Activated CD8-positive, alpha-beta memory T cell treated with anti-CD3 and anti-CD28 coated beads for 24 hours (primary cell): ENCODE measurements at places on chromosomes 11 and 22.

DNA sequence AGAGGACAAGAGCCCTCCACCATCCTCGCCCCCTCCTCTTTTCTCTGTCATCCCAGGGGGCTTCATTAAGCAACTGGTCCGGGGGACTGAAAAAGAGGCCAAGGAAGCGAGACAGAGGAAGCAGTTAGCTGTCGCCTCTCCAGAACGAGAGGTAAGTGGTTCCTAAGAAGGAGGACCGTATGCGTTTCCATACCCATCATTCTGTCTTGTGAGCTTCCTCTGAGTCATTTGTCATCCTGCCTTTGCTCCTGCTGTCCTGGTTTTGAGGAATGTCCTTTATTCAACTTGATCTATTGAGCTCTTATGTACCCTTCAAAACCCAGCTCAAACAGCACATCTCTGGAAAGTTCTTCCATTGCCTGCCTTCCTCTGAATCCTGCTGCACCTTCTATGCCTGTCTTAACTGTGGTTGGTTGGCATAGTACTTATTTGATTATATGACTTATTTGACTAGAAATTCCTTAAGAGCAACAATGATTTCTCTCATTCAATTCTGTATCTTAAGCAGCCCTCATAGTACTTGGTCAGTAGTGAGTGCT is 21.3 kb downstream of the MYO18B start:
- no peak for DNase-seq

- DNase-seq: no peak
Observed at GRCh38 chr11:63611395-63611747, 2.9 kb downstream of the PLAAT3 start.

DNA sequence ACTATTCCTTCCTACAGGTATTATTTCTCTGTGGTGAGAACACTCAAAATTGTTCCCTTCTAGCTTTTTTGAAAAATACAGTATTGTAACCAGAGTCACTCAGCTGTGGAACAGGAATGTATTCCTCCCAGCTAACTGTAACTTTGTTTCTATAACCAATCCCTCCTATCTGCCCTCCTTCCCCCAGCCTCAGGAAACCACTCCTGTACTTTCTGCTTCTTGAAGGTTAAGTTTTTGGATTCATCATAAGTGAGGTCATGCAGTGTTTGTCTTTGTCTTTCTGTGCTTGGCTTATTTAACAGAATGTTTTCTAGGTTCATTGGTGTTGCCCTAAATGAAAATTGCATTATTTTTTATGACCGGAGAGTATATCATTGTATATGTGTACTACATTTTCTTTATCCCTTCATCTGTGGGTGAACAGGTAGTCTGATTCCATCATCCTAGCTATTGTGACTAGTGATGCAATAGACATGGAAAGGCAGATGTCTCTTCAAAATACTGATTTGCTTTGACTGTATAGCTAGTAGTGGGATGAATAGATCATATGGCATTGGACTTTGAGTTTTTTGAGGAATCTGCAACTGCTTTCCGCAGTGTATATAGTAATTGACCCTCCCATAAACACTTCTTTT is 112.9 kb upstream of the GRK3 start:
- DNase-seq: no peak

- no peak for DNase-seq
Observed at GRCh38 chr11:121743285-121743684, 290.5 kb upstream of the SORL1-AS1 start.

- peak; percentile 51 for DNase-seq
Observed at GRCh38 chr11:107018902-107019493, 722 bp upstream of the GUCY1A2 start.

GRCh38 chr22:48939441-48940265 is 888.0 kb downstream of the BRD1 start:
- no peak for DNase-seq

DNA sequence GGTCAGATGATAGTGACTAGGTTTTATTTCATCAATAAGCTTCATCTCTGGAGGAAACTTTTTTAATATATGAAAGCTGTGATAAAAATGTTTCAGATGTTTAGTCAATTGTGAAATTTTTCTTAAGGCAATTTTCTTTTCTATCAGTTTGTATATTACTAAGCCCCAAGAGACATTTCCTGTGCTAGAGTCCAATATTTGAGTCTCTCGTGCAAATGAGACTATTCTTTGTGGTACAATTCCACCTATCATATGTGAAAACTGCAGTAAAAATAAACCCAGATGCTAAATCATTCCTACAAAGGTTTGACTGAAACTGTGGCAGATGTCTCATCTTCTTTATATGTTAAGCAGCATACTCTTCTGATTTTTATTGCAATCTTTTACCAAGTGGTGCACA is 28.0 kb downstream of the CTR9 start:
- DNase-seq: no peak

DNA sequence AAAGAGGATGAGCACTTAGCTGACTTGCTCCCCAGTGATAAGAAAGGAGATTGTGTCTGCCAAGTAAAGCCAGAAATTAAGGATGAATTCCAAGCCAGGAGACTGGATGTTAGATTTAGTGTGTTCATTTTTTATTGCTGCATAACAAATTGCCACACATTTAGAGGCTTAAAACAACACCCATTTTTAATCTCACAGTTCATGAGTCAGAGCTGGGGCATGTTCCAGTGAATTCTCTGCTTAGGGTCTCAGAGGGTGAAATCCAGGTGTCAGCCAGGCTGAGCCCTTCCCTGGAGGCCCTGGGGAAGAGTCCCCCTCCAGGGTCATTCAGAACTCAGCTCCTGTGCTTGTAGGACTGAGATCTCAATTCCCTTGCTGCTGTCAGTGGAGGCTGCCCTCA is 352.8 kb downstream of the BUD13 start:
- DNase-seq: no peak

DNA sequence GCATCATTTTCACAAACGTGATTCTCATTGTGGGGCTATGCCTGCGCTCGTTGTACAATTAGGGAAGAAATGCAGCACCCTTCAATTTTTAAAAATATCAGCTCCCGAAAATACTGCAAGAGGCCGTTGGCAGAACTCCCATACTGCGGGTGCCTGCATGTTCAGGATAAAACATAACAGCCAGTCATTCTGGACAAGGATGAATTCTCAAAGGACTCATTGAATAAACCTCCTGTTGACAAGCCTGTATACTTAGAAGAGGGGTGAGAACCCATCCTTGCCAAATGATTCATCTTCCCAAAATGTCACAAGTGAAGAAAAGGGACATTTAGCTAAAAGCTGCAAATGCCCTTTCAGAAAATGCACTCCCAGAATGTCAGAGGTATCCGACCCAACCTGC is 141.9 kb downstream of the CSNK2A3 start:
- no peak for DNase-seq

GRCh38 chr22:35150183-35151107 is 84.5 kb downstream of the ISX start:
- DNase-seq: peak; percentile 85

DNA sequence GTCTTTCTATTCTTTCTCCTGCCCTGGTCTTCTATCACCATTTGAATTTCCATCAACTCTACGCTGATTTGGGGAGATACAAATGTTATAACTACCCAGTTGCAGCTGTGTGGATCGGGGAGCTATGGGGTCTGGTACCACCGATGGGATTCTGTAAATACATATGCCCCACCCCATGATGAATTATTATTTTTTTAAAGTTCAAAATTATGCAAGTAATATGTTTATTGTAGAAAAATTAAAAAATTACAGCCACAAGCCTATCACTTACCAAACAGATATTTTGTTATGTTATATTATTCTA is 52.4 kb upstream of the CLMP start:
- no peak for DNase-seq

DNA sequence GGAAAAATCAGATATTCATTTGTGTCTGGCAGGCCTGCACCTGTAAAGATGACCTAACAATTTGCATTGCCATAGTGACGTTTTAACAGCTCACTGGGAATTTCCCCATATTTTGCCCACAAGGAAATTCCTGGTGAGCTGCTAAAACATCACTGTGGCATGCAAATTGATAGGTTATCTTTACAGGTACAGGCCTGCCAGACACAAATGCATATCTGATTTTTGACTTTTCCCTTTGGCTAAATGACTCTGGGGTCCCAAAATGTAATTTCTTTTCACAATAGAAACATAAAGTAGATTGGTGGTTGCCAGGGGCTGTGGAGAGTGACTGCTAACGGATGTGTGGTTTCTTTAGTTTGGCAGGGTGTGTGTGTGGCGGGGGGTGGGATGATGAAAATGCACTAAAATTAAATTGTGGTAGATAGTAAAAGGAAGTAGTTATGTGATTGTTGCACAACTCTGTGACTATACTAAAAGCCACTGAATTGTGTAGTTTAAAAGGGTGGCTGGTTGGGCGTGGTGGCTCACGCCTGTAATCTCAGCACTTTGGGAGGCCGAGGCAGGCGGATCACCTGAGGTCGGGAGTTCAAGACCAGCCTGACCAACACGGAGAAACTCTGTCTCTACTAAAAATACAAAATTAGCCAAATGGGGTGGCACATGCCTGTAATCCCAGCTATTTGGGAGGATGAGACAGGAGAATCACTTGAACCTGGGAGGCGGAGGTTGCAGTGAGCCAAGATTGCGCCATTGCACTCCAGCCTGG is 18.5 kb upstream of the FEZ1 start:
- peak; percentile 71 for DNase-seq

- DNase-seq: no peak
Observed at GRCh38 chr22:27574002-27574366, 227.6 kb downstream of the MN1 start.

- peak; percentile 62 for DNase-seq
Observed at GRCh38 chr11:71451596-71452198, 1.3 kb upstream of the NADSYN1 start.

DNA sequence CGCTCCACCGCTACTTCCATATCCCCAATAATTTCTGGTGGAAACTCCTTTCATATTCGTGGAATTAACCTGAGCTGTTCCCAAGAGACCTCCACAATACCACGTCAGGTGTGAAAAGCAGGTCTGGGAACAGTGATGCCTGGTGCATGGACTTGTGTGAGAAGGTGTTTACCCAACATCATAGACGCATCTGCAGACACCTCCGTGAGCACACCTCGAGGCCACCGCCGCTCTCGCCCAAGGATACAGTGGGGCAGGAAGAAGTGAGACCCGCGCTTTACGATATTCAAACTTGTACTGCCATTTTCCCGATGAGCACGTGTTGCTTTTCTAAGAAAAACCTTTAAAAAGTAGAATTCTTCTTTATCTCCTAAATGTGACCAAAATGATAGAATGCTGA is 8.2 kb downstream of the PHF21B start:
- DNase-seq: no peak

DNA sequence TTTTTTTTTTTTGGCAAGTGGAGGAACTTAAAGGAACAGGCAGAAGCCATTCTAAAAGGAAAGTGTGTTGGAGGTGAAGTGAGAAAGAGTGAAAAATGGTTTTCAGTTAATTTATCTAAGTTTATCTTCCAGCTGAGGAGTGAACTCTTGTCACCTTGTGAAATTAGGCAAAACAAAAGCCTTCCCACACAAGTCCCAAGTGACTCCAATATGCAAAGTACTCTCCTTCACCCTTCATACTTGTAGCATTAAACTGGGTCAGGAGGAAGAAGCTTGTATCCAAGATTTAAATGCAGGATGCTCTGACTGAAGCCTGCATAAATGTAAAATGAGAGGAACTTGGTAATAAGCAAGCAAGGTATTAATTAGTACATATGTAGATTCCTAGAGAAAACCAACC is 796.8 kb downstream of the DLG2 start:
- DNase-seq: no peak

GRCh38 chr11:86629045-86629706 is 43.2 kb downstream of the ME3 start:
- no peak for DNase-seq

- DNase-seq: no peak
Observed at GRCh38 chr11:29327891-29328290, 688.9 kb downstream of the KCNA4 start.

- no peak for DNase-seq
Observed at GRCh38 chr11:41437006-41437490, 22.4 kb downstream of the LRRC4C start.

DNA sequence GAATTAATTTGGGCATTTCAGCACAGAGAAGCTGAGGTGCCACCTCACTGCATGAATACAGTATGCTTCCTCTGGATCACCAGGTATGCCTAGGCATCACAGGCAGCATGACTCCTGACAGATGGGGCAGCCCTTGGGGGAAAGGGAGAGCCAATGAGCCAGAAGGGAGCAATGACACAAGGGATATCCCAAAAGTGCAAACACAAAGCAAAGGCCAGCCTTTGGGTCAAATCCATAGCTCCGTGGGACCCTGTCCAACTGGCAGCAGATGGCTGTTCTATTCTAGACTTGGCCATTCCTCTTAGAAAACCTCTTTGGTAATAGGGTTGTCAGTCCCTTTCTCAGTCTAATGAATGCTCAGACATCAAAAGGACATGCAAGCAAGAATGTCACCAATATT is 73.3 kb downstream of the SERGEF start:
- DNase-seq: no peak

DNA sequence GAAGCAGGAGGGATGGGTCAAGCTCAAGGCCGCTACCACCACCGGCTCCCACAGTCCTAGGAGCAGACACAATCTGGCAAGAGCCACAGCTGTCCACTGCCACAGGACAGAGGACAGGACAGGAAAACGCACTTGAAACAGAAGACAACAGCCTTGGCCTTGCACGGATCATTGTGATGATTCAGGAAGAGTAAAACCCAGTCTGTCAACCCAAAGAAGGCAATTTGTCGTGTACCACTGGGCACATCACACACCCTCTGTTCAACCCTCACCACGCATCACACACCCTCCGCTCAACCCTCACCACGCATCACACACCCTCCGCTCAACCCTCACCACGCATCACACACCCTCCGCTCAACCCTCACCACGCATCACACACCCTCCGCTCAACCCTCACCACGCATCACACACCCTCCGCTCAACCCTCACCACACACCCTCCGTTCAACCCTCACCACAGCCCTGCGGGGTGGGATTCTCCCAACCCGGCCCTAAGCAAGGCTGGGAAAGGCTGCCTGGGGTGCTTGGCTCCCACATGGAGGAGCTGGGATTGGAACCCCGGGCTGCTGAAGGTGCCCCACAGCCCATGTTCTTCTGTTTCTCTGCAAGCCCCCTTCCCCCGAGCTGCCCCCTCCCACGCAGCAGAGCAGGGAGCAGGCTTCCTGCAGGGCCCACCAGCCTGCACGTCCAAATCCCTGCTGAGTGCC is 11.3 kb upstream of the CDC42BPG start:
- no peak for DNase-seq

- DNase-seq: no peak
Observed at GRCh38 chr11:109043315-109043714, 378.4 kb downstream of the DDX10 start.

DNA sequence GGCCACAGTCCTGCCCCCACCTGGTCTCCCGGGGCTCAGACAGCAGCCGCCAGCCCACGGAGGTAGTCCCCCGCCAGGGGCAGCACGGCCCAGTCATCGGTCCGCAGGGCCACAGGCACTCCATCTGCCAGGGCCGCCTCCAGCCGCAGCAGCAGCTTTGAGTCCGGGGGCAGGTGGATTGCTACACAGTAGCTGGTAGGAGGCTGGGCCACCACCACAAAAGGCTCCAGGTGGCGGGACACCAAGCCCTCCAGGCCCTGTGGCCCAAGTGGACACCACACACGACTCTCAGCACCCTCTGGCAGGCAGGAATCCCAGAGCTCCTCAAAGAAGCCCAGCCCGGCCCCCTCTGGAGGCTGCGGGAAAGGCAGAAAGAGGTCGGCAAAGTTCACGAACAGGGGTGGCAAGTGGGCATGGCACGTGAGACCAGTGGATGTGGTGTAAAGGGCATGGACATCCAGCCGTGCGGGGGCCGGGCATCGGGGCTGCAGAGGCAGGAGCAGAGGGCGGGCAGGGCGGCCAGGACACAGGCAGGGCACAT is 2.9 kb downstream of the AP5B1 start:
- DNase-seq: peak; percentile 56
